Cortex of kidney (tissue), 1 donor: ENCODE measurements at places on chromosomes 5 and 9.

DNA sequence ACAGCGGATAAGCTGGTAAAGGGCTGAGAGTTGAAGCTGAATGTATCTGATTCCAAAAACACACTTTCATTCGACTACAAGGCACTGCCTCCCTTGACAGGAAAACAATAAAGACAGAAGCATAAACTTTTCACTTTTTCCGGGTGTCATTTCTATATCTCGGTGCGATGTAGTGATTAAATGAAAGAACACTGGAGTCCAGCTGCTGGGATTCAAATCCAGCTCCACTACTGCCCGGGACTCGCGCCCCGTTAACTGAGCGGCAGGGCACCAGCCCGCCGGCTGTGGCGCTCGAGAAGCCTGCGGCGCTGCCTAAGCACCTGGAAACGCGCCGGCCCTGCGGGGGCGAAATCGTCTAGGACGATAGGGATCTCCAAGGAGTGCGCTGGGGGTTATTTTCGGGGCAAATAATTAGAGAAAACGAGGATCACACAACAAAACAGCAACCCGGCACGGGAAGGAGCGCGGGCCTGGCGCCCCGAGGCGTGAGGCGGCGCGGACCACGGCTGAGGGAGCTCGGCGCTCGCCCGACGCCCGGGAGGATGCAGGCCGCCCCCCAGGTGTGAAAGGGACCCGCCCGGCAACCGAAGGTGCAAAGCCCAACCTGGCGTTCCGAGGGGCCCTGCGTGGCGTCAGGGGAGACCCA lies 837 bp downstream of the UIMC1 start:
- DNase-seq: no peak

DNA sequence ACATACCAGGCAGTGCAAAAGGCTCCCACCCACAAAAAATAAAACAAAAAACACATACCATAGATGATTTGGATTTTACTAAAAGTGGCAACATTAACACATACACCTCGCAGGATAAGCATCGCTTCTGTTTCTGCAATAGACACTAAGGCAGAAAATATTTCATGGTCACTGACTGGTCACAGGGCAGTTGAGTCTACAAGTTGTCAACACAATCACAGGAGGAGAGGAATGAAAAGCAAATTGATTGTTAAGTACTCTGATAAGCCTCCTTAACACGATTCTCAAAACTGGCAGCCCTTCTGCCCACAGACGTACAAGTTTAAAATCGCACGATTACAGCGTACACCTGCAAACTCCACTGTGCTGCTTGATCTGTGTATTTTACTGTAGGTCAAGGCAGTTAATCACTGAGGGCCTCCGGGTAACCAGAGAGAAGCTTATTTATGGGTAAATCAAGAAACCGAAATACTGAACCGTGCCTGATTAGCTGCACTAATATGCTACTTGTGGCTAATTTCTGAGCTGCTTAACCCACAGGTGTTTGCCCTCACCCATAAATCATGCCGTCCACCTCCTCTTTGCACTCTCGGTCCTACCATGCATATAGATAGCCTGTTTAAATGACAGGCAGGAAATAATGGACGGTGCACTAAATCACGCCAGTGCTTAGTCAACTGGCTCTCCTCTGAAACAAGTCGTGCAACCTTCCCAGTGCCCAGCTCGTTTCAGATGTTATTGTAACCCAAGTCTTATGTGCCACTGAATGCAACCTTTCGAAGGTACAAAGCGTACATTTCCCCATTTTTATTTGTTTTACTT lies 659.4 kb upstream of the ADAMTS16 start:
- no peak for DNase-seq

DNA sequence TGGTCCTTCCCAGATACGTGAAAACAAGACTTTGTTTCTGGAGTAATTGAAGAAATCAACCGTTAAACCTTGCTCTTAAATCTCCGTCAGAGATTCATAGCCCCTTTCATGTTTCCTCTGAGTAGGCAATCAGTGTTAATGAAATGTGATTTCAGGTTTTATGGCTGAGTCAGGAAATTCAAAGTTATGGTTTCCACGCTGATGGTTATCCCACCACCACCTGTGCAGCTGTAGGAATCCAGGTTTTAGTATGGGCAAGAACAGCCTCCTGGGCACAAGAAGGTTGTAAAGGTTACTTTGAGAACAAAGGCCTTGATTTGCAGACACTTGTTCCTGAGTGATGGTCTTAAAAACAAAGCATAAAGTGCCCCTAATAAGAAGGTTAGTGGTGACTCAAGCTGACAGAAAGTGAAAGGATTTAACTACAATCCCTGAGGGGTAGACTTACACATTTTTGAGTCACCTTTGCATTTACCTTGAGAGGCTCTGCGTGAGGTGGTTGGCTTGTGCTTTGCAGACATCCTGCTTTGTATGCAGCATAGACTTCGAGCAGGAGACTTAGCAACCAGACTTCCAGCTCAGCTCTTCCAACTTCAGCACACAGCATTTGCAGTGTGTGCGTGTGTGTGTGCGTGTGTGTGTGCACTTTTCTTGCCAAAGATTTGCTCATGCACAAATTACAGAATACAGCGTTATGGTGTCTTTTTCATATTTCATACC lies 159.6 kb downstream of the TLE4 start:
- no peak for DNase-seq

DNA sequence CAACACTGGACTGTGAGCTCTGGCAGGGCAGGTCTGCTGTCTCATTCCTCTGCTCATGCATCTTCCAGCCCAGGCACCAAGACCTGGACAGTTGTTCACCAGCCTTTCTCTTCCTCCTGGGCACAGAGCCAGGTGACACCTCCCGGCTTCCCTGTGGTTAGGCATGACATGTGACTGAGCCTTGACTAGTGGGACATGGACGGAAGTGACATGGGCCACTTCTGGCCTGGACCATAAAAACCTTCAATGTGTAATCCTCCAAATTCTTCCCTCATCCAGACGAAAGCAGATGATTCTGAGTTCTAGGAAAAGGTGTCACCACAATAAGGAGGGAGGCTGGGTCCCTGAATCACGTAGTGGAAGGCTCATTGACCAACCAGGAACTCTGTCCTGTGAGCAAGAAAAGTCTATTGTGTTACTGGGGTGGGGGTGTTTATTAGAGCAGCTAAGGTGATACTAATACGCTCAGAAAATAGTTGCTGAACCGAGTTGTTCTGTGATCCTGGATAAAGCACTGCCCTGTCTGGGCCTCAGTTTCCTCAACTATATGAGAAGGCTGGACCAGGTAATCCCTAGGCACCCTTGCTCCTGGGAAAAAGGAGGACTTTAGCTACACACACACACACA lies 26.6 kb upstream of the CRB2 start:
- DNase-seq: no peak

DNA sequence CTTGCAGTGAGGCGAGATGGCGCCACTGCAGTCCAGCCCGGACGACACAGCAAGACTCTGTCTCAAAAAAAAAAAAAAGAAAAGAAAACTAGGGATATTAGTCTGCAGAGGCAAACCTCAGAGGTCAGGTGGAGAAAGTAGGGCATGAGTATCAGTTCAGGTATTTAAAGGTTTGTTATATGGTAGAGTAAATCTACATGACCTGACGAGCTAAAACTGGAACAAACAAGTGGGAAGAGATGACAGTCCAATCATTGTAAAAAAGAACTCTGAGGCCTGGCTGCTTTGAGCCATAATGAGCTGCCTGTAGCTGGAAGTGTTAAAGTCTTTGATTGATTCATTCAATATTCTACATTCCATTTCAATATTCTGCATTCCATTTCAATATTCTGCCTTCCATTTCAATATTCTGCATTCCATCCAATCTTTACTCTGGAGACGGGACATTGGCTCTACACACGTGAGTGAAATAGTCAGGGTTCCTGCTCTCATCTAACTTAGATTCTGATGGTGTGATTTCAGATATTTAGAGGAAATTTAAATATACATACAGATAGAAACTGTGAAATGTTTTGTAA lies 28.9 kb upstream of the GRAMD2B start:
- no peak for DNase-seq

- DNase-seq: no peak
These were observed 16.1 kb upstream of the CRB2 start for GRCh38 chr9:123339666-123340510.

- no peak for DNase-seq
These were observed 54.6 kb downstream of the MARCHF3 start for GRCh38 chr5:126975796-126976195.

- no peak for DNase-seq
These were observed 10.6 kb upstream of the PPP1R26 start for GRCh38 chr9:135468854-135469521.

DNA sequence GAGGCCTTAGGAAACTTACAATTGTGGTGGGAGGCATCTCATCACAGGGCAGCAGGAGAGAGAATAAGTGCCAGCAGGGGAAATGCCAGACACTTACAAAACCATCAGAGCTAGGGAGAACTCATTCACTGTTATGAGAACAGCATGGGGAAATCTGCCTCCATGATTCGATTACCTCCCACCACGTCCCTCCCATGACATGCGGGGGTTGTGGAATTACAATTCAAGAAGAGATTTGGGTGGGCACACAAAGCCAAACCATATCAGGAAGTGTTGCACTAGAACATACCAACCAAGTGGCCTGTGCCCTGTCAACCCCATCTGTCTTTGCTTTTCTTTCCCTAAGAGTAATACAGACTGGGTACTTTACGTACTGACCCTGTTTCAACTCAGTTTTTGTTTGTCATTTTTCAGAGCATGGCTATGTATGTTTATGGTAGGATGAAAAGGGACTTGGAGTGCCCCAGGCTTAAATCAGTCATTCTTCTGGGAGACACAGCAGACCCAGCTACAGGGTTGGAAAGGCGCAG lies 58.3 kb upstream of the TGFBR1 start:
- DNase-seq: no peak

GRCh38 chr5:96943799-96944198 lies 7.9 kb downstream of the LNPEP start:
- no peak for DNase-seq

DNA sequence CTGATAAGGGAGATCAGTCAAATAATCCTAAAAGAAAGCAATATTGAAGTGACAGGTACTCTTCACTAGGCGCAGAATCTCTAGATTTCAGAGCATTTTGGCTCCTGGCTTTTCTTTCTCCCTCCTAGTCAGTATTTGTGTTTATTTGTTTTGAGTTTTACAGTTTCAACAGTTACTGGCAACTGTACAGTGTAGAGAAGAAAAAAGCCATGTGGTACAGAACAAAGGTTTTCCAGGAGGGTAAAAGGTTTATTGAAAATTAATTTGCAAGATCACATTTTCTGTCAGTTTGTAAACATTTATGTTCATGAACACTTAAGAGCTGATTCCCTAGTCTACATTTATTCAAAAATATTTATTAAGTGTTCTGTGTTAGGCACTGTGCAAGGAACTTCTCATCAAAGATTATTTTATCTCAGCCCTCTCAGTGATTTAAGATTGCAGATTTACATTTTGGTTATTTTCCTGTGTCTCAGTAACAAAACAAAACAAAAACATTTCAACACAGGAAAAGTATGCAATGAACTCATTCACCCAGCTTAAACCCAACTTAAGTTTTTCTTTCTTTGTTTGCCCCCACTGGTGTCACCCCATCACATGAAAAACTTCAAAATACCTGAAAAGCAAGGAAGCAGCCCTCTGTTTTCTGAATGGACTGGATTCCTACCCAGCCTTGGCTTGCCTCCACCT lies 12.9 kb downstream of the MINAR2 start:
- DNase-seq: no peak

- DNase-seq: no peak
These were observed 236.1 kb downstream of the ASTN2 start for GRCh38 chr9:117178596-117179375.

DNA sequence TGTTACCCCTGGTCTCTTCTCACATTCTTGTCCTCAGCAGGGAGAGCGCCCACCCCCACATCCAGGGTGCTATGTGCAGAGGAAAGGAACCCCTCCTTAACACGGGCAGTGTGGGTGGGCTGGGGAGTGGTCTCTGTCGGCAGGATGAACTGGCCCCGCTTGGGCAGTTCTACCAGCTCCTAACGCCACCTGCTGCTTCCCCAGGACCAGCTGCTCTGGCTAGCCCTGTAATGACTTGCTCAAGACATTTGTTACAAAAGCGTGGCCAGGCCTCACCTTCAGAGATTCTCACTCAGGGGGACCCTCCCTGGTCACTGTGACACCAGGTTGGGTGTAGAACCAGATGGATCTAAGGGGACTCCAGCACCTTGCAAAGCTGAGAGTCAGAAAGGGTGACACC lies 82.4 kb downstream of the HMCN2 start:
- no peak for DNase-seq

- no peak for DNase-seq
These were observed 83.4 kb downstream of the PHF2 start for GRCh38 chr9:93659837-93660177.

DNA sequence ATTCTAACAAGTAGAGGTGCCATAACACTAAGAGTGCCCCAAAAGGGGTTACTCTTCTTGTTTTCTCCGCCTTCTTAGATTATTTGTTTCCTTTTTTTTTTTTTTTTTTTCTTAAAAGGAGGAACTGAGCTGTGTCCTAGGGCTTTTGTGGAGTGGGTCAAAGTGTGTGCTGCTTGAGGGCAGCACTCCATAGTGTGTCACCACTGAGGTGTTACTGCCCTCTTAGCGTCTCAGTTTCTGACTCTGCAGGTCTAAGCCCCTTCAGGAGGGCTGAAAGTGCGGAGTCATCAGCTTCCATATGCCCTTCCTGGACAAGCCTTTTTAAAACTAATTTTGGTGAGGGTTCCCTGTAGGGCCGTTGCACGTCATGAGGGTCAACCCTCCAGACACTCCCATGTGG lies 12.6 kb upstream of the NANS start:
- DNase-seq: no peak

GRCh38 chr5:158207733-158208132 lies 348.8 kb upstream of the CLINT1 start:
- no peak for DNase-seq

GRCh38 chr9:88390371-88390990 lies 2.2 kb downstream of the SPIN1 start:
- DNase-seq: no peak

GRCh38 chr5:83718195-83718825 lies 2.3 kb downstream of the HAPLN1 start:
- no peak for DNase-seq

DNA sequence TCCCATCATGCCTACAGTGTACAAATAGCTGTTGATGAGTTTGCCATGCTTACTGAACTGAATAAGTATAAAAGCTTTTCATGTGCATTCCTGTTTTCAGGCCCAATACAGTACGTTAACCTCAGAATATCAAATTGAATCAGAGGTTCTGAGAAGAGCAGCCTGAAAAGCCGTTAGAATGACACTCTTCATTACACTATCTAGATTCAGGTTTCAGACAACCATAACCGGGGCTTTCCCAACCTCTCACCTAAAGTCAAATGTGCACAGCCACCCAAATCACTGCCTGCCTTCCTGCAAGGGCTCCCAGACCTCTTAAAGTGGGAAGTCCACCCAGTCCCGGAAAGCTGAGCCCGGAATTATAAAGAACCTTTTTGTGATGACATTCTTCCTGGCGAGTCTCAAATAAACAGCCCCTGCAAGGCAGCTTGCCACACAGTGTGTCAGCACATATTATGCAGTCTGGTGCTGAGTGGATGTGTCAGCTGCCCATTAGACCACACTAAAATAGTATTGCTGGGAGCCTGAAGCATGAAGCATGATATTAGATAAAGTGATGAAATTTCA lies 245.8 kb downstream of the TLE4 start:
- no peak for DNase-seq

GRCh38 chr5:143644727-143645126 lies 167.2 kb upstream of the HMHB1 start:
- DNase-seq: no peak
